ENCODE measurements at places on chromosomes 5 and 9.

GRCh38 chr5:43993634-43994351 is 390.8 kb downstream of the NNT start:
- no peak for DNase-seq

DNA sequence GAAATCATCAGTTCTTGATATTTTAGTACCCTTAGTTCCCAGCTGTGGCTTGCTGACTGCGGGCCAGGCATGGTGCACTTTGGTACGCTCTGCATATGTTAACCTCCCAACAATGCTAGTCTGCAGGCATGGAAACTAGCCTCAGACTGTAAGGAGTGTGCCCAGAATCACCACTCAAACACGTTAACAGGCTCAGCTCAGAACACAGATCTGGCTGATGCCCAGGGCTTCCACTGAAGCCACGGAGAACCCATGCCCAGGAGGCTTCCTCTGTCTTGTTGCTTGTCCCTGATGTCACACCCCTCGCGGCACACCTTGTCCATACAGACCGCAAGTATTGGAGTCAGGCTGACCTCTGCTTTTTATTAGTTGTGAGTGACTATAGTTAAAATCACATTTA is 187.2 kb upstream of the OTULINL start:
- no peak for DNase-seq

DNA sequence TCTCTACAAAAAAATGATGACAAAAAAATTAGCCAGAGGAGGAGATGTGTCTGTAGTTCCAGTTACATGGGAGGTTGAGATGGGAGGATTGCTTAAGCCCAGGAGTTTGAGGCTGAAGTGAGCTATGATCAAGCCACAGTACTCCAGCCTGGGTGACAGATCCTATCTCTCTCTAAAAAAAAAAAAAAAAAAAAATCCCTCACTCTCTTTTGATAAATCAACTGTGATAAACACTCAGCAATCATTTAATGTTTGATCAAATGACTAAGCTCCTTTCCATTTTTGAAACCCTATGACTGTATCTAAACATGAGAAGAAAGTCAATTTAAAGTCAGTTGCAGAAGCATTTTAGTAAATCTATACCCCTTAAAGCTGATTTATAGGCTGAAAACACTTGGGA is 112.1 kb upstream of the IL6ST start:
- no peak for DNase-seq

DNA sequence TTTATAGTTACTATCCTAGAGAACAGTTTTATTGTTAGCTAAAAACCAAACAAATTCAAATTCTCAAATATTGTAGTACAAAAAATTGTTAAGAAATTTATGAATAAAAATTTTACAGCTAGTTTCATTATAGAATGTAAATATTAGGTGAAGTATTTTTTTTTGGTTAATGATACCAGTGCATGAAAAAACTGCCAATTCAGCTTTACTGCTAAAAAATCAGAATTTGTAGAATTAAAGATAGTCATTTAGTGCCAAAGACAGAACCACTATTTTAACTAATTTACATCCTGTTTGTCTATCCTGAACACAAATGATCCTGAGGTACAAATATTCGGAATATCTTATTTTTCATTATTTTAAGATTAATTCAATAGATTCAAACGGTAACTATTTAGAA is 202.6 kb downstream of the FER start:
- DNase-seq, result no peak

GRCh38 chr9:94479757-94480156 is 75.1 kb upstream of the PCAT7 start:
- no peak for DNase-seq
